ENCODE measurements at places on chromosomes 4 and X. TPM values are rescaled to one million over a fixed set of nuclear protein-coding genes. Genes with fewer than 3 reads are reported as not detected.

- H3K27me3 ChIP-seq = no peaks in the 10 kb centered on the region
- no peaks in the 10 kb centered on the region for H3K36me3 ChIP-seq
- no peak for DNase-seq
- H3K4me3 ChIP-seq = no peak overlapping the region
- H3K27ac ChIP-seq = no peak overlapping the region
- no peaks in the 10 kb centered on the region for H3K4me1 ChIP-seq
Measured at GRCh38 chrX:128439159-128439558, 387.0 kb upstream of the ACTRT1 start.

- H3K4me3 ChIP-seq = no peak overlapping the region
- H3K27ac ChIP-seq = no peak overlapping the region
- no peaks in the 10 kb centered on the region for H3K36me3 ChIP-seq
- H3K4me1 ChIP-seq = no peaks in the 10 kb centered on the region
Measured at GRCh38 chrX:133783274-133783673, 202.1 kb downstream of the GPC3 start.

DNA sequence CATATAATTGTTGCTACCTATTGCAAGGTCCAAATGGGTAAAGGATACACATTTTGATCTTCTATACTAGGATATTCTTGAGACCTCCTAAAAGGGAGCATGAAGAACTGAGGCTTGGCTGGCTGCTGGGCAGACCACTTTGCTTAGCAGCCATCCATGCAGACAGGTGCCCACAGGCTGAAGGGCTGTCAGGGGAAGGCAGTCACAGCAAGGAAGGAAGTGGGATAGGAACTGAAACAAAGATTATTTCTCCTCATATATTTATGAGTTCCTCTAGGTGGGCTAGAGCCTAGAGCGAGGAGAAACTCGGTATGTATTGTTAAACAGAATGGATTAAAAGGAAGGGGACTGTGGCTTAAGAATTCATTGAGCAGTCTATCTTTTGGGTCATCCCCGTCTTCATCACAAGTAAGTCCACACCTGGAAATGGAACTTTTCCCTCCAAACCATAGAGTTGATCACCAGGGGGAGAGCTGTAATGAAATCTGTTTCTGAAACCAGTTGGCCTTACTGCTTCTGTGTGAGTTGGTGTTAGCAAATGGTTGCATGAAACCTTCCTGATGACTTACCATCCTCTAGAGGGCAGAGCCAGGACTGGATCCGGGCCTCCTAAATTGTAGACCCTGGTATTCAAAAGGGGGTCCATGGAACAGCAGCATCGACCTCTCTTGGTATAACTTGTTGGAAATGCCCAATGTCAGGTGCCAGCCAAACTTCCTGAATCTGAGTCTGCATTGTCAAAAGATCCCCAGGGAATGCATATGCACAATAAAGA lies 42.3 kb downstream of the AFF2 start:
- no peak overlapping the region for H3K4me3 ChIP-seq
- H3K27ac ChIP-seq = no peak overlapping the region
- no peaks in the 10 kb centered on the region for H3K27me3 ChIP-seq
- DNase-seq = no peak

GRCh38 chr4:20440170-20440569 lies 188.5 kb downstream of the SLIT2 start:
- no peaks in the 10 kb centered on the region for H3K27me3 ChIP-seq
- no peak for DNase-seq
- H3K4me1 ChIP-seq = no peaks in the 10 kb centered on the region
- H3K27ac ChIP-seq = no peak overlapping the region
- no peak overlapping the region for H3K4me3 ChIP-seq

Gene HSFX3
- total RNA-seq = not detected

Gene FREM3
- not detected for total RNA-seq

Gene RBM47
- total RNA-seq = 11.8 TPM

DNA sequence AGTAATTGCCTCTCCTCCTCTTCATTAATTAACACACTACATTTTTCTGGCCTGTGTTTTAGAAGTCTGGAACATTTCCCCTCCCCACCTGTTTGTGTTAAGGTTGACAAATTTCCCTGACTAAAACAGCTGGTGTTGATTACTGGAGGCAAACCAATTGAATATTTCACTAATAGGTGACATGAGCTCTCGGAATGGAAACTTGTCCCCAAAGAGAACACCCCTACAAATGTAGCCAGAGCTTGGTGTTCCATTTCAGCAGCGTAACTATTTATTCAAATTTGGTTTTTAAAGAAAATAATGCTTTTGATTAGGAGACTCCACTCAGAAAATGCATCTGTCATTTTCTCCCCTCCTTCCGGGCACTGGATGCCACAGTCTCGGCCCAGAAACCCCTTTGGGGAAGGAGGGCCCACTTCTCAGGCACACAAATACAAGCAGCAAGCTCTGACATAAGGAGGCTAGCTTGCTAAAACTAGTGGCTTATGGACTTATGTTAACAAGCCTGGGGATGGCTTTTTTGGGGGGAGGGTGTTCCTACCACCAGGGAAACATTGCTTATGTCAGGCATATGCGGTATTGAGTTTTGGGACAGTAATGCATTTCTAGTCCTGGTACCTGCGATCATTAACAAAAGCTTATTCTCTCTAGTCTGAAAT lies 2.2 kb downstream of the RNF150 start:
- peak overlapping the region; percentile 97 for H3K27ac ChIP-seq
- no peaks in the 10 kb centered on the region for H3K4me1 ChIP-seq
- no peaks in the 10 kb centered on the region for H3K36me3 ChIP-seq
- peak overlapping the region; percentile 80 for H3K4me3 ChIP-seq

DNA sequence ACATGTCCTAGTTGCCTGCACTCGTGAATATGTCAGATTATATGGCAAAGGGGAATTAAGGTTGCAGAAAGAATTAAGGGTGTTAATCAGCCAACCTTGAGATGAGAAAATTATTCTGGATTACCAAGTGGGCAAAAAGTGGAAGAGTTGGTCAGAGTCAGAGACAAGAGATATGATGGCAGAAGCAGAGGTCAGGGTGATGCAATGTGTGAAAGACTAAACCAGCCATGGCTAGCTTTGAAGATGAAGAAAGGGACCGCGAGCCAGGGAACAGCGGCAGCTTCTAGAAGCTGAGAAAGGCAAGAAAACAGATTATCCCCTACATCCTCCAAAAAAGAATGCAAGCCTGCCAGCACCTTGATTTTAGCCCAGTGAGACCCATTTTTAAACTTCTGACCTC lies 385.6 kb downstream of the HNRNPD start:
- no peak for DNase-seq
- H3K36me3 ChIP-seq = no peaks in the 10 kb centered on the region
- H3K4me3 ChIP-seq = no peak overlapping the region

- no peak overlapping the region for H3K4me3 ChIP-seq
- no peaks in the 10 kb centered on the region for H3K36me3 ChIP-seq
- H3K27me3 ChIP-seq = no peaks in the 10 kb centered on the region
- no peaks in the 10 kb centered on the region for H3K4me1 ChIP-seq
Measured at GRCh38 chr4:169200361-169201030, 70.3 kb downstream of the SH3RF1 start.

Gene NXF2B
- total RNA-seq = not detected

Gene JAKMIP1
- 0.49 TPM for total RNA-seq

DNA sequence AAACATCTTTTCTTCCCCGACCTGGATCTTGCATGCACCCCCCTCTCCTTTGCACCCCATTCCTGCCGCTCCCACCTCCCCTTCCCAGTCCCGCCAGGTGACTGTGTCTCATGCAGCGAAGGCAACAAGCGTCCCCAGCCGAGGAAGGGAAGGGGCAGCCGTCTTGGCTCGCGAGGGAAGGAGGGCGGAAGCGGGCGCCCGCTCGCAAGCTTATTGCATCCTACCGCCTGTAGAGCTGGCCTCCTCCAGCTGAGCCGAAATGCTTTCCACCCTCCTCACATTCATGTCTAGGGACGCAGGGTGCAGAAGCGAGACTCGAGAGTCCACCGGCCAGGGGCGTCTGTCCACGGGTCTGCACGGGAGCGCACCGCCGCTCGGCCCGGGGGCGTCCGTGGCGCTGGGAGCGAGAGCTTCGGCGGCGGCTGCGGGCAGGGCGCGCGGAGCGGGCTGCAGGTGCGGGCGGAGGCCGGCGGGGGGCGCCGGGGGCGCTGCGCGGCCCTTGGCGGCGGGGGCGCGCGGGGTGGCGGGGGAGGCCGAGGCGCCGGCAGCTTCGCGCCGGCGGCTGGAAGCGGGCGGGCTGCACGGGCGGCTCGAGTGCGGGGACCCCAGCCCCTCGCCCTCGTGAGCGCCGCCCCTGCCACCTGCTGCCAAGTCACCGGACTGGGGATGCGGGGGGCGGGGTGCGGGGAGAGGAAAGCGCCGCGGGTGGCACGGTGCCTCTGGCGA lies at the start of gene KCNIP4:
KCNIP4 (minus strand) TSS at position 426 of the 726 bp plus-strand sequence.
- peaks cover 18% of the 10 kb centered on the region for H3K27me3 ChIP-seq
- DNase-seq = no peak
- peak within 1 kb of the TSS; percentile 69 for H3K4me3 ChIP-seq
- peak within 1 kb of the TSS; percentile 56 for H3K27ac ChIP-seq

Gene TCEAL9
- 58.9 TPM for total RNA-seq

Gene G6PD
- 32.1 TPM for total RNA-seq

DNA sequence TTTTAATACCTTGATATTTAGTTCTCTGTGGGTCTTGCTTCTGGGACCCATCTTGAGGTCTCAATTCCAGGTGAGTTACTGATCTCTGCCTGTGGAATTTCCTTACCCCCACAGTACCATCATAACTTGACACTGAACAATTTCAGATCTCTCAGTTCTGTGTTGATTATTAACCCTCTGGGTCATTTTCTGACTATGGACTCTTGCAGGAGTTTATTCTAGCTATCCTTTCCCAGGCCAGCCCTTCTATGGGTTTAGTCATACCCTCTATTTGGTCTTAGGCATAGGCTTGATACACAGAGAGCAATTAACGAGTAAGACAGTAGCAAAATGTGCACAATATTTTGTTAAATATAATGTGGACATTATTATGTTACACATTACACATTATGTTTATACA lies 3.7 kb upstream of the SPARCL1 start:
- no peaks in the 10 kb centered on the region for H3K36me3 ChIP-seq
- peak overlapping the region; percentile 91 for H3K27ac ChIP-seq
- no peaks in the 10 kb centered on the region for H3K27me3 ChIP-seq
- H3K4me3 ChIP-seq = no peak overlapping the region

Gene TMEM175
- total RNA-seq = 34.8 TPM

DNA sequence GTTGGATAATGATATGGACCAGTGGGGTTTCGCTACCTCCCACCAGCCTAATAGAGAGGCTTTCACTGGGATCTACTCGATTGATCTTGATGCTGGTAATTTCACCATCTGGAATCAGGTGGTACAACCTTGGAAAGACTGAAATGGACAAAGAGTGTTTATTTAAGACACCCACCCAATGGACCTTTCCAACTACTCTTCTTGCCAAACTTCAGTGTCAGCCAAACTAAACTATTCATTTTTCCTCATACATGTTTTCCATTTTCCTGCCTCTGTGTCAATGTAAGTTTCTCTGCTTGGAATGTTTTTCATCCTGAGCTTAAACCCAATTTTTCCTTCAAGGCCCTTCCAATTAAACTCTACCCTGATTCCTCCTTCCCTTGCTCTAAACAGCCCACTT lies 92.6 kb downstream of the LNX1 start:
- no peaks in the 10 kb centered on the region for H3K27me3 ChIP-seq
- H3K27ac ChIP-seq = no peak overlapping the region
- H3K4me3 ChIP-seq = no peak overlapping the region
- no peaks in the 10 kb centered on the region for H3K36me3 ChIP-seq
- no peaks in the 10 kb centered on the region for H3K4me1 ChIP-seq

- H3K27me3 ChIP-seq = no peaks in the 10 kb centered on the region
- peaks cover 27% of the 10 kb centered on the region for H3K4me1 ChIP-seq
- no peak overlapping the region for H3K4me3 ChIP-seq
- DNase-seq = no peak
- H3K36me3 ChIP-seq = no peaks in the 10 kb centered on the region
- no peak overlapping the region for H3K27ac ChIP-seq
Measured at GRCh38 chr4:176153124-176153523, 42.3 kb downstream of the SPATA4 start.

- H3K27me3 ChIP-seq = peaks cover 17% of the 10 kb centered on the region
- no peaks in the 10 kb centered on the region for H3K36me3 ChIP-seq
- peak; percentile 71 for DNase-seq
- H3K4me3 ChIP-seq = peak within 1 kb of the TSS; percentile 74
- peaks cover 18% of the 10 kb centered on the region for H3K4me1 ChIP-seq
- H3K27ac ChIP-seq = peak within 1 kb of the TSS; percentile 42
Measured at GRCh38 chr4:73869130-73870055, at the start of gene CXCL1. Gene CXCL1, plus strand, starts transcription at chr4:73869393. Its CDS starts 78 bp downstream, at chr4:73869471.

GRCh38 chr4:2138846-2139500 lies 79.8 kb downstream of the NAT8L start:
- no peak overlapping the region for H3K4me3 ChIP-seq
- no peak overlapping the region for H3K27ac ChIP-seq
- DNase-seq = no peak
- H3K4me1 ChIP-seq = no peaks in the 10 kb centered on the region
- H3K36me3 ChIP-seq = no peaks in the 10 kb centered on the region

DNA sequence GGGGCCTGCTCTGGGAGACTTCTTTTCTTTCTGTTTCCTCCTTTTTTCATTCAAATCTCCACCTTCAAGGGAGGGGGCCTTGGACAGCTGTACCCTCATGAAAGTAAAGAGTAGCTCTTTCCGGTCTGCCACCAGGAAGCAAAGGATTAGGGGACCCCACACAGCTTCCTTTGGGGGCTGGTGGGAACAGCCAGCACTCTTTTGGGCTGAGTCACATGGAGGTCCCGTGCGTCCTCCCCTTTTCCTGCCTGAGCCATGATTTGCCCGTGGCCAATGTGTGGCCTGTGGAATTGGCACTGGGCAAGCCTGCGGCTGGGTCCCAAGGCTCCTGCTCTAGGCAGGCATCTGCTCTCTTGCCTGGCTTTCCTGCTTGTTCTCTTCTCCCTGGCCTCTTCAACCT lies 65.5 kb downstream of the FHDC1 start:
- no peak overlapping the region for H3K4me3 ChIP-seq
- no peaks in the 10 kb centered on the region for H3K36me3 ChIP-seq
- no peaks in the 10 kb centered on the region for H3K4me1 ChIP-seq
- no peak overlapping the region for H3K27ac ChIP-seq
- H3K27me3 ChIP-seq = no peaks in the 10 kb centered on the region

DNA sequence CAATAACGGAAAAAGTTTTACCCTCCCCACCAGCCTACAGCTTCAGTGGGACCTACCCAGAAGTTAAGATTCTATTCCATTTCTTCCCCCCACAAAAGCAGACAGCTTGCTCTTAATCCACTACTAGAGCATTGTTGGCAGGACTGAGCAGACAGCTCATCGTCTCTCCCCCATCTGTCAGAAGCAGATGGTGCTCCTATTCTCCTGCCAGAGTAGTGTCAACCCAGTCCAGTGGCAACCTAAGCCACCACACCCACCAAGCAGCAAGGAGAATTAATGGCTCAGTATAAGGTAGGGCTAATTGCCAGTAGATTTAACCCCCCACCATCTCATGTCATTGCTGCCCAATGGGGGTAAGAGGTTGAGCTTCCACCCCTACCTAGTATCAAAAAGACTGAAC lies 62.0 kb downstream of the AWAT2 start:
- no peaks in the 10 kb centered on the region for H3K36me3 ChIP-seq
- H3K4me1 ChIP-seq = no peaks in the 10 kb centered on the region
- no peak overlapping the region for H3K27ac ChIP-seq
- no peak for DNase-seq
- H3K4me3 ChIP-seq = no peak overlapping the region

- DNase-seq = peak; percentile 39
- H3K4me1 ChIP-seq = peaks cover 6% of the 10 kb centered on the region
- H3K27me3 ChIP-seq = no peaks in the 10 kb centered on the region
- no peaks in the 10 kb centered on the region for H3K36me3 ChIP-seq
Measured at GRCh38 chr4:7160951-7161440, 31.3 kb upstream of the SORCS2 start.

Gene ARMCX4
- 13.2 TPM for total RNA-seq

Measured in sigmoid colon (tissue), 7 donors.